CD4-positive, alpha-beta T cell treated with Interleukin-10 for 1 hour (primary cell): ENCODE measurements at places on chromosomes 6 and 20.

DNA sequence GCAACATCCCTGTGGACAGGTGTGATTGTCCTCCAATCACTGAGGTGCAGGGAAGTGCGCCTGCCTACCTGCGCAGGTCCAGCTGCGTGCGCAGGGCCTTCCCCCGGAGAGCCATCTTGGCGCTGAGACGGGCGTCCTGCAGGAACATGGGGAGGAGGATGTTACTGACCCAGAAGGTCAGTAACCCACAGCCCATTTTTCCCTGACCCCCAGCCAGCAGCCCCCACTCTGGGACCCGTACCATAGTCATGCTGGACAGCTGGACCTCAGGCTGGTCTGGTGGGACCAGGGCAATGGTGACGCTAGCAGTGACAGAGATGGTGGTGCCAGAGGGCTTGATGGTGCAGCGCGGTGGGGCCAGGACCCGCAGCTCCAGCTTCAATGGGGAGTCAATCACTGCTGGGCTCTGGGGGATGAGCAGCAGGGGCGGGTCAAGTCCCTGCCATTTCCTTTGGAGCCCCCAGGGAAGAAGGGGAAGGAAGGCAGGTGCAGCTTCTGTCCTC, 9.7 kb downstream of the PLTP start:
- DNase-seq, result no peak

- DNase-seq, result no peak
Observed at GRCh38 chr6:133632206-133632605, 256.7 kb upstream of the TCF21 start.

DNA sequence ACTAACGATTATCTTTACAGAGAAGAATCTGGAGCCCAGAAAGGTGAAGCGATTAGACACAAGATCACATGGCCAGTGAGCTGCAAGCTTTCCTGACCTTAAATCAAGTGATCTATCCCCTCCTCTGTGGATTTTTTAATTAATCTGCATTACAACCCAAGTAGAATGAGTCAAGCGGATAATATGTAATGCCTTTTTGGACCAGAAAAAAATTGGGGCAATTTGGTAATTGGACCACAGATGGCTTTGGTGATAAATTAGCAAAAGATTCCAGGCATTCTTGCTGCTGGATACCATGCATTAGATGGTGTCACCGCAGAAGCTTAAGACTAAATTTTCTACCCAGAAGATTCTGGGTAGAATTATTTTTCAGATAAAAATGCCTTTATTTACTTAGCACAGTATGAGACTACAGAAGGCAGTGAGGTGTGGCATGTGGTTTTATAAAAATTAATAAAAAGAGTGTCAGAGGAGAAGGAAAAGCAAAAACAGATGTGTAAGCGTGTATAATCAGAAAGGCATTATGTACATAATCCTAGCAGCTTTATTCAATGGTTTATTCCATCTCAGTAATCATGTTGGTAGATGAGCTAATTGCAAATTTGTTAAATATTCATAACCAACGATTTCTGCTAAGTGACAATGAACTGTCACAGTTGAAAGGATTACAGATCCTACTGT, 53.9 kb upstream of the PCSK2 start:
- DNase-seq, result no peak

DNA sequence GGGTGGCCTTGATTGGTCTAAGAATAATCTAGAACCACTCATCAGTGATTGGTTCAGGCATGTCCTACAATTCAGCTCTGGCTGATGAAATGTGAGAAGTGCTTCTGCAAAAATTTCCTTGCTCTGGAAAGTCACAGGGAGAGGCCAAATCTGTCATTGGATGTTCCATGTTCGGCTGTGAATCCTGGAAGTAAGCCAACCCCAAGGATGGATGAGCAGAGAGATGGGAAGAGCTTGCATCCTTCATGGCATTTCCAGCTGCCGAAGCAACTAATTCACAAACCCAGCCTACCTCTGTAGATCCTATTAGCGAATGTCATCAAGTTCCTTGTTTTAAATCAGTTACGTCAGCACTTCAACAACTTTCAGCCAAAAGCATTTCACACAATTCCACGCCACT, 187.2 kb upstream of the SOX4 start:
- DNase-seq, result no peak

- DNase-seq, result no peak
Observed at GRCh38 chr6:43886067-43886461, 116.1 kb downstream of the VEGFA start.

- no peak for DNase-seq
Observed at GRCh38 chr6:64280569-64280968, 645.0 kb downstream of the PHF3 start.

DNA sequence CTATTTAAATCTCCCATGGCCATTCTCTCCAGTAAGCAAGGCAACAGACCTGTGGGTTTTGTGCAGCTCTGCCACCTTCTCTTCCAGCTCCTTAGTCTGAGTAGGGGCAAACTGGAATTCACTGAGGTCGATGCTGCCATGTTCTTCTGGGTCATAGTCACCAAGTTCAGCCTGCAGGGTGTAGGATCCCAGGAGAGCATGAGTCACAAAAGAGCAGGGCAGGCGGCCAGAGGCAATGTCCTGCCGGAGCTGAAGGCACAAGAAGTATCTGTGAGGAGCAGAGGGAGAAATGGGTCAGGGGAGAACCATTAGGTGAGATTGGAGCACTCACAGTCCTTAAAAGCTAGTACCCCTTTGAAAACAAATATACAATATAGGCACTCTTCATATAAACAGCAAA, 73.7 kb downstream of the SMLR1 start:
- no peak for DNase-seq

DNA sequence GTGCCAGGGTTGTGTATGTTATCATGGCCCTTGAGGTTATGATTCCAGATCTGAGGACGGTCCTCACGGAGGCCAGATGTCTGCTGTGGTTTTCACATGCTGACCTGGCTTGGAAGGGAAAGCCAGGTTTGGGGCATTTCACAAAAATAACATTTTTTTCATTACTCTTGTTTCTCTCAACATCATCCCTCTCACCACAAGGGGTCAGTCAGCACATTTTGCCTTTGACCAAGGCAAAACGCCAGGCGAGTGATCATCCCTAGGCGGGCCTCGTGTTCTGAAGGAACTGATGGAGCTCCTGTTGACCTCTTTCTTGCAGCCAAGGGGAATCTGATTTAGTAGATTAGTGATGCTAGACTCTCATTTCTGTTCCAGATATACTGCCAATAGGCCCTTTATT, 133.5 kb downstream of the TBC1D7 start:
- DNase-seq, result peak; percentile 24

DNA sequence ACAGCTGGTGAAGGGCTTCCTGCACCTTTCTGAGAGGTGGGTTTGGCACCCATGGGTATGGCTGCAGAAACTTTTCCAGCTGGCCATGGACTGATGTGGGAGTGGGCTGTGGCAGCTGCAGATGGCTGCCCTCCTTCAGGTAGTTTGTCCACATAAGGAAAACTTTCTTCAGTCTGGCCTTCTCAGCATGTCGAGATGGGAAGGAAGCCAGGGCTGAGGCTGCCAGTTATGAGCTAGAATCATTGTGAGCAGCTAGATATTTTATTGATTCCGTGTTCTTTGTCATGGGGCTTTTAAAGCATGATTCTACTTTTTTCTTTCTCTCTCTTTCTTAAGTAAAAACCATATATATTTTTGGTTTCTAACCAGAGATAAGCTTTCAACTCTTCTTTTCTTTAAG, 16.6 kb downstream of the NKX2-4 start:
- no peak for DNase-seq

- DNase-seq, result no peak
Observed at GRCh38 chr20:48562586-48563116, 265.1 kb downstream of the PREX1 start.

GRCh38 chr6:20746805-20747558, 212.7 kb downstream of the CDKAL1 start:
- DNase-seq, result no peak

DNA sequence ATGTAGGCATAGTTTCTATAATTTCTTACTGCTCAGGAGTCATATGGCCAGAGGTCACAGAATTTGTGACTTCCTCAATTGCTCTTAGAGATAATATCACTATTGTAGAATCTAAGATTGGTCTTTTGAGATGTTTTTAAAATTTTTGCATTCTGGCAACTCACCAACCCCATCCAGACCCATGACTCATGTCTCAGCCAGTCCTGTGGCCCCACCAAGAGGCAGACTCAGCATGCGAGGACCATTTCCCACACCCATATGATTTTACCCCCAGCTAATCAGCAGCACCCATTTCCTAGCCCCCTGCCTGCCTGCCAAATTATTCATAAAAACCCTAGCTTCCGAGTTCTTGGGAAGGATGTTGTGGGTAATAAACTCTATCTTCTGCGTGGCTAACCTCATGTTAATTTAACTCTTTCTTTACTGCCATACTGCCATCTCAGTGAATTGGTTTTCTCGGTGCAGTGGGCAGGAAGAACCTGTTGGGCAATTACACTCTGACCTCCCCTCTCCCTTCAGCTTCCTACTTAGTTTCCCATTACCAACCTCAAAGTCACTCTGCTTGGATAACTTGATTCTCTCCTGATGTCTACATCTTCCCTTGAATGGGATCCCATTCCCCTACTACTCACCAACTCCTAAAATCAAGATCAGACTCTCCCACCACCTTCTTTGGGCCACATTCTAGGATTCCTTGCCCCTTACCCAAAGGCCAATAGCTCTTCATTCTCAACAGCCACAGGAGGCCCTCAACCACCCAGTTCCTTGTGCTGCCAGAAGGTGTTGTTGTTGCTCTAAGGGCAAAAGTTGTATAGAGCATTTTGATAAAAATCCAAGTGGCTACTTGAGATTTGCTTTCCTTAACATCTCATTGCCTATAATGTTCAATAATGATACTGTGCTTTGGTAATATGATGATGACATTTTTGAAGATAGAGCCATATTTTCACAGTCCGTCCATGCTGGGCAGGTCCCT, 16.2 kb upstream of the IYD start:
- DNase-seq, result no peak

- DNase-seq, result no peak
Observed at GRCh38 chr20:6101346-6101745, 21.5 kb downstream of the FERMT1 start.

- no peak for DNase-seq
Observed at GRCh38 chr20:41057999-41058673, 29.5 kb downstream of the TOP1 start.

- no peak for DNase-seq
Observed at GRCh38 chr20:20334489-20334888, 33.4 kb upstream of the INSM1 start.

DNA sequence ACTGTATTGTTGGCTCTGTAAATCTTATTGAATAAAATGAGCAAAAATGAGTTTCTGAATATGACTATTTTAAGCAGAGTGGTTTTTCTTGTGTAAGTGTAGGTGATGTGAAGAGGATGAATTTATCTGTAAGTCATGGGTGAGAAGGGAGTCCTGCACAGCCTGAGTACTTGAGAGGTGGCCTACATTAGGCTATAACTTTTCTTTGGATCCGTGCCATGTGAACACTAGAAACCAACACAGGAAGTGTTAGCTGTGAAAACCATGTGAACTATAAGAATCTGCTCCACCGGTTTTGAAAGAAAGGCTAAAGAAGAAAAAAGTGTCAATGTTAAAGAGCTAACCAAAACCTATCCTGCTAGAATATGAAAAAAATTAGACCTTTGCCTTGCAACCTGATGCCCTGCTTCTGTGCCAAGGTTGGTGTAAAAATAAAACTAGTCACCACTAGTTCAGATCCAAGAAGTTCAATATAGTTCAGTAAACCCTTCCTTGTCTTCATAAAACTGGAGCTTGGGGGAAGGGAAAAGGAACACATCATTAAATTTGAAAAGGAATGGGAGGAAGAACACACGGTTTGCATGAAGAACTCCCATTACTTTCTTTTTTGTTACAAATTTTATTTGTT, 21.3 kb downstream of the PLCB1 start:
- DNase-seq, result peak; percentile 47

DNA sequence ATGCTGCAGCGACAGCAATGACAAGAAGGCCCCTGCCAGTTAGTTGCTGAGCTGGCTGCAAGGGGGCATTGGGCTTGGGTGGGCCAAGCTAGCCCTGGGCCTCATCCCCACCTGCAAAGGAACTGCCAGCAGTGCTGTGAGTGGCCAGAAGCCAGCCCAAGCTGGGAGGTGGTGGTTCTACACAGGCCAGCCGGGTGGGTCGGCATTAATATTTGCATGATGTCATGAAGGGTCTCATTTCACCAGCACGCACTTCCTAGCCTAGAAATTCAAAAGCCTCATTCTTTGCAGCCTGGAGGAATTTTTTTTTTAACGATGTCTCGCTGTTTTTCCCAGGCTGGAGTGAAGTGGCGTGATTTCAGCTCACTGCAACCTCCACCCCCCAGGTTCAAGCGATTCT, 62.0 kb downstream of the IYD start:
- no peak for DNase-seq

- no peak for DNase-seq
Observed at GRCh38 chr6:154754152-154754551, 20.9 kb downstream of the SCAF8 start.

GRCh38 chr6:123780021-123780420, 23.6 kb upstream of the NKAIN2 start:
- DNase-seq, result no peak

DNA sequence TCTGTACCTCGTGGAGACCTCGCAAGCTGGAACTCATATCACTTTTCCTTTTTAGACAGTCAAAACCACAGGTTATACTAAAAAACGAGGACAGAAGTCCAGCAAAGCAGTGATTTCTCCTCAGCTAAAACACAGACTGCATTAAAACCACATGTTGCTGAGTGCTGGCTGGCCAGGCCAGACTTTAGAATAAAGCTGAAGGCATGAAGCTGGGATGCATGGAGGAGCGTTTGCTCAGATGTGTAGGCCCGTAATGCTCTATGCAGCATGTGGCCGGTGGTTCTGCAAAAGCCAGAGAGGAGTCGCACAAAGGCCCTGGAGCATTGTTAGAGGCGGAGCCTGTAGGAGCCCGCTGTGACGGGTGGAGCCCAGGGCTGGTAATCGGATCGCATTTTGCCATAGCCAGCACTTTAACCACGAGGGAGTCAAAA, 83.6 kb downstream of the SMOC2 start:
- no peak for DNase-seq

- no peak for DNase-seq
Observed at GRCh38 chr6:3237761-3238662, 10.6 kb upstream of the TUBB2B start.

- peak; percentile 25 for DNase-seq
Observed at GRCh38 chr6:127343809-127344659, 625 bp upstream of the ECHDC1 start.

GRCh38 chr6:17161076-17161475, 59.2 kb downstream of the STMND1 start:
- no peak for DNase-seq
